Activated naive CD4-positive, alpha-beta T cell treated with anti-CD3 and anti-CD28 coated beads, Interleukin-2, amount 50 U/mL, for 16 hours (primary cell): ENCODE measurements at places on chromosomes 3 and 15.
A peak's percentile ranks its signal among the peaks of the same experiment; 100 is the strongest.

DNA sequence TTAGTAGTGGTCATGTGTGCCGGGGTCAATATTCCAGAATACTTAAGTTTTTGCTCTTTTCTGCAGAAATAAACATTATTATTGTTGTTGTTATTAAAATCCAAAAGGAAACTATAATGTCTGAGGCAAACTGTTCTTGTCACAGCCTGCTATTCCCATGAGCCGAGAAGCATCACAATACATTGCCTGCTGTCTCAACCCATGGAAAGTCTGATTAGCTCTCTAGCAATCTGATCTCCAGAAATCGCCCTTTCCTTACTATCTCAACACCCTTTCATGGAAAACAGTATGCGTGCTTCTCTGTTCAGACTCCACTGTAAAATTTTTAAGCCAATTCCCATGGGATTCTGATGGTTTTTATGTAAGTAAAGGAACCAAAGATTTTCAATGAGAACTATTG lies 811.0 kb downstream of the TUSC7 start:
- DNase-seq: no peak

GRCh38 chr3:130878464-130878863 lies 15.4 kb upstream of the ATP2C1 start:
- DNase-seq: no peak

DNA sequence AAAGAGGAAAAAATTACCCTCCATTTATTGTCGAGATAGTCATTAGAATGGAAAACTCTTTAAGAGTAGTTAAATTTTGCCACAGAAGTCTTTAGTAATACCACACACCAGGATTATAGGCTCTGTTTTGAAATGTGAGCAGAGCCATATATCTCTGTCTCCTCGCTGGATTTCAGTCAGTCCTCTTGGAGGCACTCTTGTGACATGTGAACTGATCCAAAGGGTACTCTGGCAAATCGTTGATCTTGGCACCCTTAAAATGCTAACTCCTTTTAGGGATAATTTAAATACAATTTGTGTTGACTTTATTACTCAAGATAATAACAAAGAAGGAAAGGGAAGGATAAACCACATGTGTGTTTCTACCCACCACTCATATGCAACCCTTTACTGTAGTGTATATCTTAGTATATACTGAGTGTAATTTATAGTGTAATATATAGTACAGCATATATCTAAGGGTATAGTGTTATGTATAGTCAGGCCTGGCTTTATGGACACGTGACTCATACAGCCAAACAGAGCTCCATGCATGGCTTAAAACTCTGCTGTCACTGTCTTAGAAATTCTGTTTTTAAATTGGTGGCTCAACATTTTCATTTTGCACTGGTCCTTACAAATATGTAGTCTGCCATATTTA lies 12.3 kb upstream of the KPNA4 start:
- no peak for DNase-seq

GRCh38 chr3:14561051-14561960 lies 21.2 kb upstream of the GRIP2 start:
- no peak for DNase-seq

DNA sequence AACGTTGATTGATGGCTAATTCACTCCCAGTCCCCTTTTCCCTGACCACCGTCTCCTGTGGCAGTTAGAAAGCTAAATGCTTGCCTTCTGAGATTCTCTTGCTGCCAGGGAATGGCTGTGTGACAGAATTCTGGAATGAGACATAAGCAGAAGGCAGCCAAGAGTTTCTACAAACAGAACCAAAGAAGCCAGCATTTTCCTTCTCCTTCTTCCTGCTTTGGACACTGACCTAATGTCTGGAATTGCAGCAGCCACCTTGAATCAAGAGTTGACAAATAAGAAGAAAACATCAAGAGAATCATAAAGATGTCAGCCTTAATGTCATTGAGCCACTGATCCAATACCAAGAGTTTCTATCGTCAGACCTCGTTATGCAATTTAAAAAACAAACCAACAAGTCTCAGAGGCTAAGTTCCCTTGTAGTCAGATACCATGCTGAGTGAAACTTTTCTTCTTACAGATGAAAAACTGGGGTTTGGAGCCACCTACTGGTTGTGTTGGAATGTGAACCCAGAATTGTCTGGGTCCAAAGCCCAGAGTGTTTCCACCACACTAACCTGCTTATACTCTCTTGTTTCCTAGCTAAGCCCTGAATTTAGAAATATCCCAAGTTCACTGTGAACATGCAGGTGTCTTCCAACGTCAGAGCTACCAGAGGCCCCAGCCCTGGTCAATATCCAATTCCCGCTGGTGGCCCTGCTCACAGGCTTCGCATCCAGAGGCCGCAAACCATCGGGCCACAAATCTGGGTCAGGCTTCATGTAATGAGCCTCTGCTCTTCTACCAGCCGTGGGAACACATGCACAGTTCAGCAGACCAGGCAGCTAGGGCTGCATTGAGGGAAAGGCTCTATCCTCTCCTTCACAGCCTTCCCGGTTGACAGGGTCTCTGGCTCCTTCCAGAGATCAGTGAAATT lies 42.5 kb downstream of the MCF2L2 start:
- DNase-seq: peak; percentile 62

- DNase-seq: no peak
Measured at GRCh38 chr3:71075494-71075893, 508.0 kb downstream of the FOXP1 start.

DNA sequence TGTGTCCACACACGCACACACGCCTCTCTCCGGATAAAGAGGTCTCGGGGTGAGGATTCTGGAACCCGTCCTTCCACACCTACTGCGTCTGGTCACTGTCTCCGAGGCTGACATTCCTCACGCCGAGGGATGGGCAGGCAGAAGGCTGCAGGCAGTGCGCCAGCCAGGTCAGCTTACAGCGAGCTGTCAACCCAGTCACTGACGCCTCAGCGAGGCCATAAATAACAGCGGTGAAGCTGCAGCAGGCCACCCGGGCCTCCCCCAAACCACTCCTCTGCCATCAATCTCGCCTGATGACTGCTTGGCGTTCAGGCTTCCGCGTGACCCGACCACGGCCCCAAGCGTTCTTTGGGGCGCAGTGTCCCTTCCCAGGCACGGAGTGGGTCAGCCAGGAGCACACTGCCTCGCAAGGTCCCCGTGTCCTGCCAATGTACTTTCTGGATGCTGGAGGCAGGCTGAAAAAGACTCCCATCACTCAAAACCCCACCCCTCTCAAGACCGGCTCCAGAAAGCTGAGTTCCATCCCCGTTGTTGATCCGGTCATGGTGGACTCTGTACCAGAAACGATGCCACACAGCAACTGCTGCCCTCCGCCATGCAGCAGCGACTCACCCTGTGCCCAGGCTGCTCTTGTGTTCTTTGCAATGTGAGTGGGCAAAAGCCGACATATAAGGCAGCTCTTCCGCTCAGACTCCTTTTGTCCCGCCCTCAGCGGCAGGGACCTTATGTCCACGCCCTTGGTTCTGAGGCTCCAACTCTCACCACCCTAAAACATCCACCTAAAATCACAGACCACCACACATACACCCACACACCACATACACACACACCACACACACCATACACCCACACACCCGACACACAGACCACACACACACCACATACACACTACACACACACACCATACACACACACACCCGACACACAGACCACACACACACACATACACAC lies 27.1 kb downstream of the CPN2 start:
- peak; percentile 31 for DNase-seq
